Esophagus (tissue), 2 donors: ENCODE measurements at places on chromosomes 4 and X. TPM values are rescaled to one million over a fixed set of nuclear protein-coding genes. Genes with fewer than 3 reads are reported as not detected.

SLC25A43 gene
- 34.5 TPM for polyA plus RNA-seq

TEX13B gene
- polyA plus RNA-seq, result not detected

STS gene
- 1.4 TPM for polyA plus RNA-seq

CSAG1 gene
- not detected for polyA plus RNA-seq

LIN54 gene
- 5.9 TPM for polyA plus RNA-seq

USP26 gene
- not detected for polyA plus RNA-seq

SULT1E1 gene
- 0.35 TPM for polyA plus RNA-seq

FGB gene
- polyA plus RNA-seq, result not detected

TBX22 gene
- polyA plus RNA-seq, result not detected

SOWAHD gene
- 0.18 TPM for polyA plus RNA-seq

FABP2 gene
- polyA plus RNA-seq, result not detected

XAGE1A gene
- not detected for polyA plus RNA-seq

ERVMER34-1 gene
- 0.90 TPM for polyA plus RNA-seq

PALLD gene
- polyA plus RNA-seq, result 101 TPM

GPR119 gene
- polyA plus RNA-seq, result not detected

CLNK gene
- not detected for polyA plus RNA-seq

PRRG1 gene
- 1.9 TPM for polyA plus RNA-seq

CCKAR gene
- polyA plus RNA-seq, result not detected

PDCL2 gene
- polyA plus RNA-seq, result 0.39 TPM

OFD1 gene
- polyA plus RNA-seq, result 47.6 TPM

EGFL6 gene
- 3.1 TPM for polyA plus RNA-seq

SOX3 gene
- not detected for polyA plus RNA-seq

RHOH gene
- 0.87 TPM for polyA plus RNA-seq

APBB2 gene
- polyA plus RNA-seq, result 3.0 TPM

PWWP3B gene
- polyA plus RNA-seq, result not detected

DMRTC1 gene
- not detected for polyA plus RNA-seq

MAGEA9B gene
- not detected for polyA plus RNA-seq

CETN2 gene
- 34.4 TPM for polyA plus RNA-seq

RAPGEF2 gene
- polyA plus RNA-seq, result 3.9 TPM

ZIC3 gene
- polyA plus RNA-seq, result not detected

SH3RF1 gene
- 1.8 TPM for polyA plus RNA-seq

PHEX gene
- 0.09 TPM for polyA plus RNA-seq

JCHAIN gene
- polyA plus RNA-seq, result 5.4 TPM

TCEAL5 gene
- polyA plus RNA-seq, result 0.14 TPM

RASSF6 gene
- polyA plus RNA-seq, result 1.2 TPM

ERCC6L gene
- 1.1 TPM for polyA plus RNA-seq

NSG1 gene
- 11.3 TPM for polyA plus RNA-seq

AREG gene
- polyA plus RNA-seq, result 17.4 TPM

HELT gene
- polyA plus RNA-seq, result not detected

SSX2B gene
- not detected for polyA plus RNA-seq

DUX4 gene
- polyA plus RNA-seq, result not detected

ENPP6 gene
- 0.20 TPM for polyA plus RNA-seq

TNIP2 gene
- polyA plus RNA-seq, result 29.3 TPM

VCX3B gene
- polyA plus RNA-seq, result 0.04 TPM

CT45A8 gene
- polyA plus RNA-seq, result not detected

TMLHE gene
- 3.9 TPM for polyA plus RNA-seq

CDS1 gene
- polyA plus RNA-seq, result 21.2 TPM

TRAM1L1 gene
- polyA plus RNA-seq, result 0.49 TPM

ZNF185 gene
- polyA plus RNA-seq, result 220 TPM
